GM23248 (cell line): ENCODE measurements at places on chromosomes 13 and 19. TPM values are rescaled to one million over a fixed set of nuclear protein-coding genes. Genes with fewer than 3 reads are reported as not detected.

Gene KIRREL2
- total RNA-seq = not detected in 2 replicates

Gene SMIM44
- not detected in 2 replicates for total RNA-seq

Gene ACP4
- total RNA-seq = not detected in 2 replicates

Gene NCCRP1
- not detected in 2 replicates for total RNA-seq

Gene MYO16
- total RNA-seq = not detected in 2 replicates

DNA sequence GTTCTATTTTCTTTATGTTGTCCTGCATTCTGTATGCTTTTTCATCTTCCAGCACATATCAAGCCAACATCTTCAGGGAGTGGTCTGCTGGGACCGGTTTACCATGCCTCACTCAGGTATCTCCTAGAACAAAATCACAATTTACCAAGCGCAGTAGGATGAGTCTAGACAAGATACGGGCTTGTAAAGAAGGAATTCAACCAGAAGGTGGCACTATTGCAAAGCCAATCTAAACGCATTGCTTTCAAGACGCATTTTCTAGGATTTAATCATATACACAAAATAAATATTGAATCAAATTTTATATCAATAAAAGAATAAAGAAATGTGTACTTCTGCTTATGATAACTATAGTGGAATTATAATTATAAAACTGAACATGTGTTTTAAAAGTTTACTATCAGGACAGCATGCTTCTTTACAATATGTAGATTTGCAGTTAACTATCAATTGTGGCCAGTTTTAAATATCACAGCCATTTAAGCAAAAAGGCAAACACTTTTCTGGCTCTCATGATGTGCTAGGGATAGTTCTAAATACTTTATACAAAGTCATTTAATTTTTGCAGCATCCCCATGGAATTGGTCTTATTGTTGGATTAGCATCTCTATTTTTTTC lies 16.1 kb upstream of the TPP2 start:
- peak; percentile 78 for DNase-seq

DNA sequence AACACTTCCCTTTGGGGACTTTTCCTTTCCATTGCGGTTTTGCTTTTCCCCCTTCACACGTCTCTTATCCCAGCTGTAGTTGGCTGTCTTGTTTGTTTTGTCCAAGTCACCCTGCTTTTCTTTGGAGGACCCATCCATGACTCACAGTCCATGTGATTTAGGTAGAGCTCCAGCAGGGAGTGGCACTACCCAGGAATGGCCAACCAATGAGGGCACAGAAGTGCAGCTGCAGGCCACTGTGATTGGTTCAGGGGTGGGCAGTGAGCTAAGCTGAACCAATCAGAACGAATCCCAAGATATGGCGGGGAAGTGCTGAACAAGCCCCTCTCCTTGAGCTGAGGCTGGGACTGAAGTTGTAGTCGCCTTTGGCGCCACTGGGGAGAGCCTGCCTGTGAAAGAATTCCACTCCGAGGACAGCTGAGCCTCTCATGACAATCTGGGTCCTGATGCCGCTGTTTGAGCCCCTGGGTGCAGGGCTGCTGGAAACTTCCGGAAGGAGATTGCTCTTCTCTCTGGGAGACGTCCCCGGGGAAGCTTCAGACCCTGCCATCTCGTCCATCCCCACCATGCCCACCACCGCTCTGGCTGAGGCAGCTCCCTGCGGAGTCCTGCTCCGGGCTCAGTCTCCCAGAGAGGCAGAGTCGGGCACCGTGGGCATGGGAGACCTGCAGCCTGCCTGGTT lies 62.9 kb upstream of the URI1 start:
- DNase-seq = peak; percentile 84

DNA sequence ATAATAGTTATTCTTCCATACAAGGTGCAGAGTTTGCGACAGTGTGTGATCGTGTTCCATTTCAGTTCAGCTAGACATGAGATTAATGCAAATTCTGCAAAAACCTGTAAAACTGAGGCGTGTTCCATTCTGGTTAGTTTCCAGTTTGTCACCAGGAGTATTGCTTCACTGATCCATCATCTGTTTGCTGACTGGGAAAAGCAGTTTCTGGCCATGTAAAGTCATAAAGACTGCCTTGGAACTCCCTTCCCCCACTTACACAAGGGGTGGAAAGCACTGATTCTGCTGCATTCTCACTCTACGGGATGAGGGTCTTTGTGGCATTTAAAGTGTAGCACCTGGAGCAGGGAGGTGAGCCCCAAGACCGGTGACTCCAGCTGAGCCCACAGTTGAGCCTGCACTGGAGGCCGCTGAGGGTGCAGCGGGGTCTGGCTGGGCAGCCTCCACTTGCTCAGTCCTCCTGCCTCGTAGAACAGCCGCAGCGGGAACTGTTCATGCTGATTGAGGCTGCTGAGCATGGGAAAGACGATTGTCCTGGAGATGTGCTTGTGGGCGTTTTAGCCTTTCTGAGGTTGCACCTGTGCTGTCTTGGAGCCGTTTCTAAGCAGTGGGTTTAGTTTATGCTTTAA lies 2.0 kb downstream of the ZNF57 start:
- peak; percentile 17 for DNase-seq

DNA sequence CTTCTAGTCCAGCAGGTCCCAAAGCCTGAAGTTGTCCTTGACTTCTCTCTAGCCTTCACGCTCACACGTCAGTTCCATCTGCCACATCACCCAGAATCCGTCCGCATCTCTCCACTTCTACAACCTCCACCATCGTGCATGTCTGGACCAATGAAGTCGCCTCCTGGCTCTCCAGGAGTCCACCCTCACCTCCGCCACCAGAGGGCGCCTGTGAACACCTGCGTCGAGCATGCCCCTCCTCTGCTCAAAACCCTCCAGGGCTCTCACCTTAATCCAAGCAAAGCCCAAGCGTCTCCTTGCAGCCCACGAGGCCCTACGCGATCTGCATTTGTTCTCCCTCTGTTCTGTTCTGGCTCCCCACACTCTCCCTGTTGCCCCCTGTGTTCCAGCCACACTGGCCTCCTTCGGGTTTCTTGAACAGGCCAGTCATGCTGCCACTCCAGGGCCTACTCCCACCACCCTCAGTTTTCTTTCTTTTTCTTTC lies 3.7 kb downstream of the USHBP1 start:
- DNase-seq = peak; percentile 77

DNA sequence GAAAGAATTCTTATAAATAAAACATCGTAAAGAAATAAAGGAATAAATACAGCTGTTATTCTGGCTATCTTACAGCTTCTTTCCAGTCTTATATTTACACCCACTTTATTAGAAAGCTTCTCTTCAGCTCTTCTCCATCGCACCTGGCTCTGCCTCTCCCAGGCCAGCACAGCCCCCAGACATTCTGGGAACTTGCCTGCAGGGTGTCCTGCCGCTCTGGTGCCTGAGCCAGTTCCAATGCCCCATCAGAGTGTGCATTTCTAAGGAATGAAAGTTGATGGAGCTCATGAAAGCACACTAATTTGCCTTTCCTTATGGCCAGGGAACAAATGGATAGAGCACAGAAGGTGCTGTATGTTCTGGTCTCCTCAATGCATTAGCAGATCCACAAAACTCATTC lies 68.7 kb downstream of the MIPEP start:
- no peak for DNase-seq

DNA sequence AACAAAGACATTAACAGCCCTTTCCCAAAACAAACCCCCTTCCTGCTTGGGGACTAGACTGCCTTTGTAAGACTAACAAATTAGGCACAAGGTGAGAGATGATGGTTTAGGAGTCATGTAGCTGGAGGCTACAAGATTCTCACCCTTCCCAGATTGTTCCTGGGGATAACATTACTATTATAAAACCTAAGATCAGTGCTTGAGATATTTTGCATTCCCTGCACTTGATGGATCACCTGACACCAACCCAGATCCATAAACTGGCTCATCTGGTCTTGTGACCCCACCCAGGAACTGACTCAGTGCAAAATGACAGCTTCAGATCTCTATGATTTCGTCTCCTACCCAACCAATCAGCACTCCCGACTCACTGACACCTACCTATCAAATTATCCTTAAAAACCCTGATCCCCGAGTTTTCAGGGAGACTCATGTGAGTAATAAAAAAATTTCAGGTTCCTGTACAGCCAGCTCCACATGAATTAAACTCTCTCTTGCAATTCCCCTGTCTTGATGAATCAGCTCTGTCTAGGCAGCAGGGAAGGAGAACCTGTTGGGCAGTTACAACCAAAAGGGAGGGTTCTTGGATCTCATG lies 2.4 kb upstream of the ZNF616 start:
- no peak for DNase-seq

DNA sequence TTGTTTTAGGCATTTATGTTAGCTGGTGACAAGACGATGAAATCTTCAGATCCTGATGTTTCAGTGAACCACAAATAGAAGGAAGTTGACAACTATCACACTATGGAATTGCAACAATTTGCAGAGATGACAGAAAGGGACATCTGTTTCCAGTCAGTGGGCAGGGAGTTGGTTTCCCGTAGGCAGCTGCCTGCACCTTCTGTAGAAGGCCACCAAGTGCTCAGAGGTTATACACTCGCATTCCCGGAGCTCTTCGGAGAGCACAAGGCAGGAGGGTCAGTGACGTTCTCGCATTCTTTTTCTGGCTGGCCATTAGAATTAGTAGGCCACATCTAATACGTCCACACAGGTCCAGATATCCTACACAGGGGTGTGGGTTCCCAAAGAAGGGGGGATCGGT lies 129.4 kb downstream of the SHISA2 start:
- no peak for DNase-seq

- no peak for DNase-seq
Observed at GRCh38 chr19:58455306-58455705, 3.9 kb downstream of the ZNF324B start.

DNA sequence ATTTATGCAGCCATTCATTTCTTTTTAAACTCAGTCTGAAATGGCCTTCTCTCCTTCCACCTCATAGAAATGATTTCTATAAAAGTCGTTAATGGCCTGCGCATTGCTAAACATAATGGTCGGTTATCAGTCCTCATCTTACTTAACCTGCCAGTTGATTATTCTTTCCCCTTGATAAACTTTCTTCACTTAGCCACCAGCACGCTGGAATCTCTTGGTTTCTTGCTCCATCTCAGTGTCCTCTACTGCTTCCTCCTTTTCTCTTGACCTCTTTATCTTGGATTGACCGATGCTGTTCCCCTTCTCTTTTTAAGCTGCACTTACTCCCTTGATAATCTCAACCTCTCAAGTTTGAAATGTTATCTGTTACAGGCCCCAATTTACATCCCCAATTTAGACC lies 12.2 kb upstream of the CLC start:
- DNase-seq = no peak

DNA sequence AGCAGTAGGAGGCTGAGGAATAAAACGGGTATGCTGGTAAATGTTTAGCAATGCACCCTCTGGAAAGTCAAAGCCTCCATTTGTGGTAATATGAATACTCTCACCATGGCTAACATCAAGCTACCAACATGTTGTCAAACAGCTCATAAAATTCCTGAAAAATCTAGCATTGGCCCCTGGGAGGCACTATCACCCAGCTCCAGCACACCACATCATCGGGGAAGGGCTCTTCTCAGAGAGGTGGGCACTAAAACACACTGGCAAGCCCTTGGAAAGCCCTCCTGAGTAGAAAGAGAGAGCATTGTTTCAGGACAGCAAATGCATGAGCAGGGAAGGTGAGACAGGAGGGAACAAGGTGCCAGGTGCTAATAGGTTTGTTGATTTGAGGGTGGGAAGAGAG lies 53.9 kb upstream of the FLT1 start:
- no peak for DNase-seq

- DNase-seq = peak; percentile 85
Observed at GRCh38 chr13:33108620-33109019, 92.4 kb downstream of the KL start.

GRCh38 chr13:98204546-98204945 lies 27.5 kb upstream of the RNF113B start:
- DNase-seq = no peak

DNA sequence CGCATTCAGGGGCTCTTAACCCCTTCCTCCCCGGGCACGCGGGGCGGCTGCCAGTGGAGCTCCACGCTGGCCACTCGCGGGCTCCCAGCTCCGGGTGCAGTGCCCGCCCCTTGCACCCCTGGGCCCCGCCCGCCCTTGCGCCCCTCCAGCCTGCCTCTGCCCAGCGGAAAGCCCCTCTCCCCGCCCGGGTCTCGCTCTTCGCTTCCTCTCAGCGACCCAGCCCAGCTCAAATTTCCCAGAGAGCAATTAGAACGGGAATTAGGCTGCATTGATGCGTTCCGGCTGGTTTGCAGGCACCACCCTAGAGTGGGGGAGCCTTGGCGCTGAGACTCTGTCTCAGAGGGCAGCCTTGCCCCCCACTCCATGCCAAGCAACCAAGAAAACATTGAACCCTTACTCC lies 1.8 kb upstream of the GSX1 start:
- DNase-seq = no peak

DNA sequence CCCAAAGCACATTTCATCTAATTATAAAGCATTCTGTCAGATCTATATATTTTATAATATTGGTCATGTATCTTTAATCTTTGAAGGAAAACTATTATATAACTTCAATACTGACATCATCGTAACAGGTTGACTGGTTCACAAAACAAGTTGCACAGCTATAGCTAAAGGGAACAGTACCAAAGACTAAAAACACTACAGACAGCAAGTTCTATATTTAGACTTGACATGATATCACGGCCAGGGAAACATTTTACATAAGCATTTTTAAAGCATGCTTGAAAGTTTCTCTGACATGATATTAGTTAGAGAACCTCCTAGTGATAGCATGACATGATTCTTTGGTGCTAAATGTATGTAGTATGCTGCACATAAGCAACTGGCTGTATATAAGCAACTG lies 182.5 kb downstream of the NDFIP2 start:
- no peak for DNase-seq

DNA sequence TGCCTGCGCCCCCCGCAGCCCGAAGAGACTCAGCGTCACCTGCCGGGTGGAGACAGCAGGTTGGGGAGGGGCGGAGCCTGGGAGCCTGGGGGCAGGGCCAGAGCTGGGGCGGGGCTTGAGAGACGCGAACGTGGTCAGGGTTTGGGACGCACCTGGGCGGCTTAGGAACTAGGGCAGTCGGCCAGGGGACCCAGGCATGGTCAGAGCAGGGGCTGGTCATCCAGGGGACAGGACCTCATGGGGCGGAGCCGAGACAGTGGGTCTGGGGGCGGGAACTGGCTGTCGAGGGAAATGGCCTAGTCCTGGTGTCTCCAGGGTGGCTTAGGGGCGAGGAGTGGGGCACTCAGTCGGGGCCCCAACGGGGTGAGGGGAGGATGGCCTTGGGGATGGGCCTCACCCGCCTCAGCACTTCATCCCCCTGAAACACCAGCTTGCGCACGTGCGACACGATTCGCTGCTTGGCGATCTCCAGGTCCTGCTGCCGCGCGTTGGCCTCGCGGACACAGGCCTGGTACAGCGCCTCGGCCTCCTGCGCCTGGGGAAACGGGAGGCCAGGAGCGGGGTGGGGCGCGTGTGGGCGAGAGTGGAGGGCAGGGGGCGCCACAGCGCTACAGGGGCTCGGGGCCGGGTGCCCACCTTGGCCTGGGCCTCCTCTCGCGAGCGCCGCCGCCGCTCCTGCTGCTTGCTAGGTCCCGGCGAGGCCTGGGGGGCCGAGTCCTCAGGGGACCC lies 5.8 kb downstream of the GMIP start:
- DNase-seq = no peak
